Foreskin keratinocyte (primary cell): ENCODE measurements at places on chromosomes 1 and 21. TPM values are rescaled to one million over a fixed set of nuclear protein-coding genes. Genes with fewer than 3 reads are reported as not detected.

The CENPL gene
- total RNA-seq = 15.5 and 16.1 TPM in 2 replicates

The PRAMEF7 gene
- not detected in 2 replicates for total RNA-seq

The ADIPOR1 gene
- total RNA-seq = 125 and 127 TPM in 2 replicates

The DNAJC6 gene
- 5.1 and 5.8 TPM in 2 replicates for total RNA-seq

The PARP1 gene
- 114 and 122 TPM in 2 replicates for total RNA-seq

The RGS13 gene
- total RNA-seq = not detected in 2 replicates

The SLC25A34 gene
- total RNA-seq = 0.35 and 0.44 TPM in 2 replicates

The IL23R gene
- total RNA-seq = not detected in 2 replicates

The NBPF10 gene
- 0.85 and 1.2 TPM in 2 replicates for total RNA-seq

The DNTTIP2 gene
- total RNA-seq = 67.4 and 74.0 TPM in 2 replicates

The GJA5 gene
- total RNA-seq = 1.8 and 2.0 TPM in 2 replicates

DNA sequence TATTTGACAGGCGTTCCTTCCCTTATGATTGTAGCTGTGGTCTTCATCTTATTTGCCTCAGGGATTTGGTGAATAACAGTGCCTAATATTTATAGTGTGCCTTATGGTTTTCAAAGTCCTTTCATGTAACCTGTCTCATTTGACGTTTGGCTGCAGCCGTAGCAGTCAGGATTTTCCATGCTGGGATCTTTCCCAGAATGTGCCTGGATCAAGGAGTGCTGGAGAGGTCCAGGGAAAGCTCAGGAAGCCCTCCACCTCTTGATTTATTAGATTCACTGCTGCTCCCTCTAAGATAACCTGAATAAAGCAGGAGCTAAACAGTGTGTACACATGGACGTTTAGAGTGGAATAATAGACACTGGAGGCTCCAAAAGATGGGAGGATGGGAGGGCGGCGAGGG lies 5.2 kb downstream of the C1orf21 start:
- DNase-seq = no peak

- no peak for DNase-seq
Measured at GRCh38 chr1:26335774-26336476, 18.0 kb downstream of the CRYBG2 start.

GRCh38 chr1:213538251-213538650 lies 449.5 kb upstream of the PROX1 start:
- no peak for DNase-seq

DNA sequence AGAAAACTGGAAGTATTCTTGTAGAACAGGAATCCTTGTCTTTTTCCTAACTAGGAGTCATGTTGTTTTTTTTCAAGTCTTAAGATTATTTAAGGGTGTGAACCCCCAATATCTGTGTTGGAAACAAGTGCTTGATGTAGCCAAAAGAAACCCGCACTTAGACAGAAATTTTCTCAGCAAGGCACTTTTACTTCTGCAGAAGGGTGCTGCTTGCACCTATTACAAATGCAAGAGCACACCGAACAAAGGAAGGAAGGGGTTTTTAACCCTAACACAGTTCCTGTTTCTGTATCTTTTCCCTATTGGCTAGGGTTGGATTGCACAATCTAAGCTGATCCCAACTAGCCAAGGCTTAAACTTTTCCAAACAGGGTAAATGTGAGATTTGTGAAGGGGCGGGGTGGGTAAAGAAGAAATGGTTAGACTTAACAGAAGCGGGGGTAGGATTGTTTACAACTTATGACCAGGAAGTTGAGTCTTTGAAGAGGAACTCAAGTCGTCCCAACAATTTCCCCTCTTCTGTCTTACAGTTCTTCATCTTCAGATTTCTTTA lies 75.1 kb downstream of the ZFYVE9 start:
- no peak for DNase-seq

DNA sequence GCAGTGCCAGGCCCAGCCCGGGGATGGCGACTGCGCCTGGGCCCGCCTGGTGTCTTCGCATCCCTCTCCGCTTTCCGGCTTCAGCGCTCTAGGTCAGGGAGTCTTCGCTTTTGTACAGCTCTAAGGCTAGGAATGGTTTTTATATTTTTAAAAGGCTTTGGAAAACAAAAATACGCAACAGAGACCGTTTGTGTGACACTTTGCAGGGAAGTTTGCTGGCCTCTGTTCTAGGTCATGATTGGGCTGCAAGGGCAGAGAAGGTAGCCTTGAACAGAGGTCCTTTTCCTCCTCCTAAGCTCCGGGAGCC lies 719 bp downstream of the SOD1 start:
- no peak for DNase-seq

DNA sequence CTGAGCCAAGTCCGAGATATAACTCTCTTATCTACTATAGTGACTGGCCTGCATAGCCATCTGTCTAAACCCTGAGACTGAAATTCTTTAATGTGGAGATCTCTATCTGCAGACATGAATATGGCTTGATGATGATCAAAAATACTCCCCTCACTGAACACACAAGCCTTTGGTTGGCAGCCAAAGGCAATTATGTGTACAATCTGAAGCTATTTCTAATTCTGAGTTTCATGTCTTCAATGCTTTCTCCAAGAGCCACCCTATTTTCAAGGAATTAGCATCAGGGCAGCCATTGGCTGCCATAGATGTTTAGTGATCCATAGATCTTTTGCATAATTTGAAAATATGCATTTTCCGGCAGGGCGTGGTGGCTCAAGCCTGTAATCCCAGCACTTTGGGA lies 168.2 kb downstream of the TGFB2 start:
- no peak for DNase-seq

DNA sequence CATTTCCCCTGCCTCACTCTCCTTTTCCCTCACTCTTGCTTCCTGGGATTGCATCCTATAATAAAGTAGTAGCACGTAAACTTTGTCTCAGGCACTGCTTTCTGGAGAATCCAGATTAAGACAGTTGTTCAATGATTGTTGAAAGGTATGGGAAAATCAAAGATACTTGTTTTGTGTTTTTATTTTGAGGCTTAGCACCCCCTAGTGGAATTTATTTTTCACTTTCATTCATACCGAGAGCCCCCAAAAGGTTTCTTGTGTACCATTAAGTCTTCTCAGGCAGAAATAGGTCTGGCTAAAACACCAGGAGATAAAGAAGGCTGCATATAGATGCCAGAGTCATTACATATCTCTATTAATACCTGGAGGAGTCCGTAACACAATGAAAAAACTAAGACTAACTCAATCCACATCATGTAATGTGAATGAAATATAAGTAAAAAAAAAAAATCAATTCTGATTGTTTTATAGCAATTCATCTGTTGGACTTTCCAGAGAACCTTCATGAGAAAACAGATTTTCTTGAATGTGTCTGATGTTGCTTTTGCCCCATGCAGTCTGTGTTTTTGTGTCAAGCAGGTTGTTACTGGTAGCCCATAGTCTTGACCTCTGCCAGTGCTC lies 103.5 kb downstream of the RPE65 start:
- DNase-seq = no peak

GRCh38 chr1:55981010-55981650 lies 598.2 kb downstream of the PLPP3 start:
- DNase-seq = no peak

- no peak for DNase-seq
Measured at GRCh38 chr1:198437332-198437731, 103.1 kb downstream of the ATP6V1G3 start.

GRCh38 chr1:92992054-92992453 lies 30.8 kb upstream of the DIPK1A start:
- DNase-seq = no peak

- no peak for DNase-seq
Measured at GRCh38 chr1:59689730-59690129, 125.0 kb upstream of the HOOK1 start.

GRCh38 chr1:192010406-192010805 lies 147.9 kb upstream of the RGS18 start:
- no peak for DNase-seq

DNA sequence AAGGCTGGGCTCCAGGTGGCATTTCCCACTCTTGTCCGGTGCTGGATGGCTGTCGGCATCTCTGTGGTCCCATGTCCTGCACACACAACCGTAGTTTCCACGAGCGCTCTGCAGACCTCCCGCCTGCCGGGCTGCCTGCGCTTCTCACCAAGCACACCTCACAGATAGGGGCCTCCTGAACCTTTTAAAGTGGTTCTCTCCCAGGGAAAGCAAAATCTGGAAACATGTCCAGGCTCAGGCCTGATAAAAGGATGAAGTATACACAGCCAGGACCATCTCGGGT lies 46.2 kb downstream of the CAPN9 start:
- no peak for DNase-seq

- DNase-seq = peak; percentile 32
Measured at GRCh38 chr1:205488074-205488723, 16.3 kb upstream of the CDK18 start.

GRCh38 chr1:214439352-214440119 lies 111.9 kb downstream of the PTPN14 start:
- peak; percentile 100 for DNase-seq

DNA sequence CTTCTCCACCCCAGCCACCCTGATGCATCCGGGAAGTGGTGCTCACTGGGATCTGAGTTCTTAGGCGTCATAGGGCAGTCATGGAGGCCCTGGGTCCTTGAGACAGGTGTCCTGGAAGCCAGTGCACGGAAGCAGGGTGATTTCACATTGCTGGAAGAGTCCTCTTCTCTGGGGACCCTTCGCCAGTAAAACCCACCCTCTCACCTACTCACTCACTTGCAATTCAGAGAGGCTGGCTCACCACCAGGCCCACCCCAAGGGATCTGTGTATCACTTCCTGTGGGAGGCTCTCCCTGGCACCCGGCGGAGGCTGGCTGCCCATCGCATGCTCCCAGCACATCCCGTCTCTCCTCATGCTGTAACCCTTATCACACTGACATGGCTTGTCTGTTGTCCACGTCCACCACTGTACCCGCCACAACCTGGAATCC lies 40.2 kb upstream of the EPS8L3 start:
- DNase-seq = no peak

GRCh38 chr1:93729502-93729901 lies 47.9 kb upstream of the BCAR3 start:
- DNase-seq = no peak

GRCh38 chr1:185401019-185401418 lies 84.0 kb upstream of the IVNS1ABP start:
- peak; percentile 92 for DNase-seq

DNA sequence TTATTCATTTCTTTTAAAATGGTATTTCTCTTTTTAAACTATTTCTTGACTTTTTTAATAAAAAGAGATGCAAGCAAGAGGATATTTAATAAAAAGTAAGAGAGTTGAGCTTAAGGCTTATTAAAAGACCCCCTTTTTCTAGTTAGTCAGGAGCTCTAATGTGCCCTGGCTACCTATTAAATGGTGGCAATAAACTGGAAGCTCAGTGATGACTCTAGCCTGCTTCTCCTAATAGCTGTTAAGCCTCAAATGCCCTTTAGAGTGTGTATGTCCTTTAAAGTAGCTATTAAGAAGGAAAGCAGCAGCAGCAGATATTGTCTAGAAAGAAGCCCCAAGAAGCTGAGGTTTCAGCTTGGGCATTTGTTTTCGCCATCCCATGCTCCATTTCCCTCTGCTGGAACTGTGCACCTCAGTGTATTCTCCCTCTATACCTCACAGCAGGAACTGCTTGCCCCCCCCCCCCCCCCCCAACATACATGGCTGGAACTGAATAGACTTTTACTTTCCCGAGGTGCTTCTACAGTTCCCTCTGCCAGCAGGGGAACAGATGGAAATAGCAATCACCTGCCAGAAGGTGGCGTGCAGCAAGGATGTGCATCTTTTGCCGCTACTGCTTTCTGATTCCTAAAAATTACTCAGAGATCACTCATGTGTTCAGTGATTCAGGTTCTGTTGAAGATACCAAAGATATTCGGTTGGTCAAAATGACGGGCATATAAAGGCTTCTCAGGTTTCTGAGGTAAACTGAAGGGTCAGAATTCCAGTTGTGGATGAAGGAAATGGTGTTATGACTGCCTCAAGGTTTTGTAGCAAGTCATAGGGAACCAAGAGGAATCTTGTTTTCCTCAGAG lies 2.5 kb downstream of the RGS4 start:
- peak; percentile 78 for DNase-seq

- no peak for DNase-seq
Measured at GRCh38 chr1:46030876-46031660, 101.4 kb downstream of the PIK3R3 start.
